Chondrocyte (in vitro differentiated cells): ENCODE measurements at places on chromosomes 6 and 20.

GRCh38 chr6:168885751-168886742 lies 367.6 kb downstream of the THBS2 start:
- no peak for DNase-seq

DNA sequence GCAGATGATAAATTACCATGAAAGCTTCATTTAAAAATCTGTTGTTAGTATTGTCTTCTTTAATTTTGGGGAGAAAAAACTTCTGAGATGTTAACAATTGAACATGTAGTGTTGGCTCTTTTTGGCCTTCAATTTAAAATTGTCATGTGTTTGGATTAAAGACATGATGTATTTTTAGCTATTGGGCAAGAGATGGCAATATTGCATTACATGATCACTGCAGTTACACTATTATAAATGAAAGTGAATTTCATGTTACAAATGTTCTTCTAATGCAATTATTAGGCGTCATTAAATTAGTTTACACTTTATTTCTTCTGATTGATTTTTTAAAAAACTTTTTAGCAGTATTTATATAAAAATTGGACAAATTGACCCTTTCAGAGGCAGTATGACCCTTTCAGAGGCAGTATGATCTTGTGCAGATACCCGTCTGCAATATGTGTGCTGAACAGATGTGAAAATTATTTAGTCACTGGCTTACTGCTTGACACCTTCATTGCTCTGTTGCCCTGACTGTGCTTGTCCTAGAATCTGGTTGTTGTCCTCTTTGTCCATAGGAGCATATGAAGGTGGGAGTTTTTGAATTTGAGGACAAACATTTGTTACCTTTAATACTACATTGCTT lies 25.8 kb downstream of the CDKAL1 start:
- no peak for DNase-seq

DNA sequence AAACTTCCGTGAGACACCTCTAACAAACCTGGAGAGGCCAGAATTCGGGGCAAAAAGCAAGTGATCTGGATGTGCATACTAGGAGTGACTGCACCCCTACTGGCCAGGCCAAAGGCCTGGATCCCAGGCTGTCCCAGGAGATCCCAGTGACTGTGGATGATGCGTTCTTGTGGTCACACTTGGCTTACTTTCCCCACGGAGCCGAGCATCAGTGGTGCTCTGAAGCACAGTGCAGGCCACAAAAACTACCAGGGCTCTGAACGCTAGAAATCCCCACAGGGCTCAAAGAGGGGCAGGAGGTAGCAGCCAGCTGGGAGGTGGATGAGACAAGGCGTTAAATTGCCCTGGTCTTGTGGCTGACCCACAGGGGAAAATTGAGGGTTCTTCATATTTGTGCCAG lies 7.1 kb downstream of the TRIM26 start:
- no peak for DNase-seq

GRCh38 chr6:39347206-39347605 lies 24.7 kb upstream of the KCNK16 start:
- no peak for DNase-seq

- no peak for DNase-seq
Observed at GRCh38 chr20:15333170-15333569, 995.8 kb upstream of the FLRT3 start.

GRCh38 chr6:42841844-42842584 lies 37.4 kb upstream of the RPL7L1 start:
- no peak for DNase-seq

- DNase-seq = no peak
Observed at GRCh38 chr20:13085275-13085674, 76.5 kb downstream of the SPTLC3 start.

GRCh38 chr6:113094779-113095178 lies 747.6 kb downstream of the RFPL4B start:
- no peak for DNase-seq

DNA sequence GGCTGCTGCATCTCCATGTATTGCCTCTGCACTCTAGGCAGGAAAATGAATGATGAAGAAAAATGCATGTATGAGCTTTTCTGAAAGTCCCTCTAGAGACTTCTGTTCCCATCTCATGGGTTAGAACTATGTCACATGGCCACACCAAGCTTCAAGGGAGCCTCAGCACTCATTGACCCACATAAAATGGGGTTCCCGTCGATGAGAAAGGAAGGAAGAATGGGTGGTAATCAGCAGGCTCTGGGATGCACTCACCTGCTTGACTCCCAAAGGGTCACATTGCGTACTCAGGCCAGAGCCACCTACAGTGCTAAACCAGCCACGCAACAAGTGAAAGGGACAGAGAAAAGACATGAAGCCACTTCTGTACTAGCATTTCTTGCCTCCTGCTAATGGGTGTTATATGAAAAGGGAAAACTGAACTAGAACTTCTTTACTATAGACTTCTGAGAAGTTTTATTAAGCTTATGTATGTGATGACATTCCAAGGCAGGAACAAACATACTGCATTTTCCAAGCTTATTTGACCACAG lies 95.8 kb upstream of the GCM1 start:
- no peak for DNase-seq

DNA sequence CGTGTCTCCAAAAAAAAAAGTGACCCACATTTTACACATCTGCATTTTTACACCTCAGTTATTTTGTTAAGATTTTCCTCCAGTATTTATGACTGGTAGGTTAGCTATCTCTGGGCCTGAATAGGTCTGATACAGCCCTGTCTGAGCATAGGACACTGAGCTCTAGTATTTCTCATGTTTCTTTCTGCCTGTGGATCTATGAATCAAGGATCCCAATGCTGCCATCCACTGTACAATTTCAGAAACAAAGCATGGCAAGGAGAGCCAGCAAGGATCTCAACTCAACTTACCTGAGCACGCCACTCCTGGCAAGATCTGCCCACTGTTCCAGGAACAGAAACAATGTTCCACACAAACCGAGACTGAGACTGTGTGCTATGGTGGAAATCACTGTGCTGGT lies 36.4 kb upstream of the ENPP5 start:
- DNase-seq = no peak

DNA sequence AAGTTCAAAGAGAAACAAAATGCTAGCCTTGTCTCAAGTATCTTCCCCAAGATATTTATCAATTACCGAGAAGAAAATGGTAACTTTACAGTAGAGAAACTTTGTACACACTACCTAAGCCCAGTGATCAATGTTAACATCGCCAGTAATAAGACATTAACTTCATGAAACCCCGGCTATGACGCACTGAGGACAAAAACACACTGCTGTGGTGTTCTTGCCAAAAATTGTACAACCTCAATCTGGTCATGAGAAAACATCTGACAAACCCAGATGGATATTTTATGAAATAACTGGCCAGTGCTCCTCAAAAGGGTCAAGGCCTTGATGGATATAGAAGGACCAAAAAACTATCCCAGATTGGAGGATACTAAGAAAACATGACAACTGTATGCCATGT lies 85.5 kb upstream of the DTNBP1 start:
- DNase-seq = no peak

DNA sequence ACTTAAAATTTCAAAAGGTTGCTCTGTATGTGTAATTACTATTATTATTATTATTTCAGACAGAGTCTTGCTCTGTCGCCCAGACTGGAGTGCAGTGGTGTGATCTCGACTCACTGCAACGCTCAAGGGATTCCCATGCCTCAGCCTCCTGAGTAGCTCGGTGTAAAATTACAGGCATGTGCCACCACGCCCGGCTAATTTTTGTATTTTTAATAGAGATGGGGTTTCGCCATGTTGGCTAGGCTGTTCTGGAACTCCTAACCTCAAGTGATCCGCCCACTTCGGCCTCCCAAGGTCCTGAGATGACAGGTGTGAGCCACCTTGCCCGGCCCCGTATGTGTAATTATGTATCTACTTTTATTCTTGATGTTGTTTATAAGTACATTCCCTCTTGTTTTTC lies 65.3 kb upstream of the ZNF217 start:
- no peak for DNase-seq

DNA sequence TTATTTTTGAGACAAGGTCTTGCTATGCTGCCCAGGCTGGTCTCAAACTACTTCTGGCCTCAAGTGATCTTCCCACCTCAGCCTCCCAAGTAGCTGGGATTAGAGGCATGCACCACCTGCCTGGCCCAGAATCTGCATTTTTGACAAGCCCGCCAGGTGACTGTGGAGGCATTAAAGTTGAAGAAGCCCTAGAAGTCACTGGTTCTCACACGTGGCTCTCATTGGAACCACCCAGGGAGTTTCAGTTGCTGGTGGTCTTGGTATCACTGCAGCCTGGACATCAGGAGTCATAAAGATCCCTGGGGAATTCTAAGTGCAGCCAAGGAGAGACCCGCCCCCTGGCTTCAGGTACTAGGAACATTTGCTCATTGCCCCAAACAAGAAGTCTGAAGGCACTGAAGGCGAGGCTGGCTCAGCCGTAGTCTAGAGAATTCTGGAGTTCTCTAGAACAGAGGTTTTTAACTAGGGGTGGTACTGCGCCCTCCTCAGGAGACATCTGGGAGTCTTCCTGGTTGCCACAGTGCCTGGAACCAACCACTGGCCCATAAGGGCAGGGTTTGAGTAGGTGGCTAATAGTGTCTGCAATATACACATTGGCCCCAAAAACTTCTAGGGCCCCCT lies 182.8 kb downstream of the ZMYND8 start:
- DNase-seq = no peak

GRCh38 chr6:112691289-112691688 lies 344.2 kb downstream of the RFPL4B start:
- no peak for DNase-seq

DNA sequence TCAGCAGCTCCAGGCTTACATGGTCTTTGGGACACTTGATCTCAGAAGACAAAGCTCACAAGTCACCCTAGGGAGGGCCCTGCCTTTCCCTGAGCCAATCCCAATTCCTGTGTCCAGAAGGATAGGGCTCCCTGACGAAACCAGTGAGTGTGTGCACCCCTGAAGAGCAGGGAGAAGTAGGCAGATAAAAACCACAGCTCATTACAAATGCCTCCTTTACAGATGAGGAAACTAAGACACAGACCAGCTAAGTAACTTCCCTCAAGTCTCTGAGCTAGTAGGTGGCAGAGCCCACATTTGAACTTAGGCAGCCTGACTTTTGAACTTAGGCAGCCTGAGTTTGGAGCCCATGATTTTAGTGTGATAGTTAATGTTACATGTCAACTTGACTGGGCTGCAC lies 6.7 kb upstream of the ZFAND3 start:
- no peak for DNase-seq

DNA sequence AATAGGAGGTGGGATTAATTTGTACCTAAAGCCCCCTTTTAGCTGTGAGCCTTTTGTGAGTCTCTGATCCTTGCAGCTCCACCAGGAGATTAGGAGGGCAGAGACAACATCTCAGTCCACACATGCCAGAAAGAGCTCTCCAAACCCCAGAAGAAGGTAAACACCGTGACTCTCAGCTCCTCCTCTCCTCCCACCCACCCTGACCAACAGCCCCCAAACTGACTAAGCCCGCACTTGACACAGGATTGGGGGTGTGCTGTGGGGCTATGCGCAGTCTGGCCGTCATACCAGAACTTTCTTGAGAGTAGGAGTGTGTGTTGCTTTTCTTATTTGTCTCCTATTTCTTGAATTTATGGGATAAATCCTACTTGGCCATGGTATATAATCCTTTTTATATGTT lies 164.7 kb upstream of the SNX9 start:
- no peak for DNase-seq

- DNase-seq = no peak
Observed at GRCh38 chr6:147551976-147552375, 43.5 kb downstream of the SAMD5 start.

GRCh38 chr20:3473944-3474343 lies 3.1 kb downstream of the ATRN start:
- DNase-seq = no peak

GRCh38 chr20:22905658-22906057 lies 129.5 kb upstream of the SSTR4 start:
- no peak for DNase-seq

DNA sequence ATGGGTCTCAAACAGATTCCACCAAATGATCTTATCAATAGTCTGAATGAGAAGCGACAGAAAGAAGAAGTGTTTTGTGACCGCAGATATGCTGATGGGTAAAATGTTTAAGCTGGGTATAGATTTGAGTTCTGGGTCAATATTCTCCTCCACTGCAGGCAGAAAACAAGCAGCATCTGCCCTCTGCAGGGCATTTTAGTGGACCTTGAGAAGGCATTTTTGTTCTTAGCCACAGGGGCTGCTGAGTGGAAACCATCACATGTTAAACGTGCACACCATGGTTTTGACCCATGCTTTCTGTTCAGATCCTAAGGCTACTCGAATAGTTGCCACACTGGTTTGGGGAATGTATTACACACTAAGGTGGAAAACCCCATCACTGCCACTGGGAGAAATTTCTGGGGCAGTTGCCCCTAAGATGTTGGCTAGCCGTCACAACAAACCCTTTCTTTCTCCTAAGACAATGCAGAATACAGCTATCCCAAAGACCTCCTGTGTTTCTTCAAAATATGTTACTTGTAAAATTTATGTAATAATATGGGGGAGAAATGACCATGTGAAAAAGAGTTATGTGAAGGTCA lies 5.5 kb downstream of the POU3F2 start:
- DNase-seq = no peak

DNA sequence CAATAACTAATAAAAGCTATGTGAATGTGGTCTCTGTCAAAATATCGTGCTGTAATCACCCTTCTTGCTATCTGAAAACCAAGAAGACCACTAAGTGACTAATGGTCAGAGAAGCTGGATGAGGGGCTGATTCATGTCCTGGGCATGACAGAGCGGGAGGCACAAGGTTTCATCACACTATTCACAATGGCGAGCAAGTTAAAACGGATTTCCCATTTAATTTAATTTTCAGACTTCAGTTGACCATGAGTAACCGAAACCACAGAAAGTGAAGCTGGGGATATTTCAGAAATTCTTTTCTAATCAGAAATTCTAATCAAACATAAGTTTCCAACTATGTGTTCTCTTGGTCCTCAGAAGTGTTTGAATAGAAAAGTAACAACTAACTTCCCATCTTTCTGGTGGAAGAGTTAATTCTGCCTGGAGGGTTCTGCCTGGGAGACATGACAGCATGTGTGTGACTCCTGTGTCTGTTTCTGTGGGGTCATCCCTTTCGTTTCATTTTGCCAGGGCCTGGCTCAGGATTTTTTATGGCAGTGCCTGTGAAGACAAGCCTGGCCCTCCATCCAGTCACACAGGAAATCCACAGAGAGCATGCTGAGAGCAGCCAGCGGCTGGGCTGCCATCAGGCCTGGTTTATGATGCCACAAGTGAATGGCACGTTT lies 98.9 kb downstream of the FAM120B start:
- DNase-seq = no peak

GRCh38 chr6:108655806-108656651 lies 95.3 kb downstream of the FOXO3 start:
- DNase-seq = no peak
